Aortic smooth muscle cell (primary cell): ENCODE measurements at places on chromosomes 3 and 15. TPM values are rescaled to one million over a fixed set of nuclear protein-coding genes. Genes with fewer than 3 reads are reported as not detected.

The CAMKV gene
- not detected in 2 replicates for total RNA-seq

The RTP3 gene
- total RNA-seq, result not detected in 2 replicates

The KBTBD8 gene
- 22.3 and 38.1 TPM in 2 replicates for total RNA-seq

The ACP3 gene
- not detected in 2 replicates for total RNA-seq

The PEX5L gene
- 0.26 TPM in 1 of 2 replicates, not detected in the other for total RNA-seq

The MESD gene
- total RNA-seq, result 18.5 and 18.9 TPM in 2 replicates

The DUOXA2 gene
- total RNA-seq, result not detected in 2 replicates

The CPNE9 gene
- total RNA-seq, result not detected in 2 replicates

The CDHR4 gene
- total RNA-seq, result 0.06 TPM in 1 of 2 replicates, not detected in the other

The IRAK2 gene
- total RNA-seq, result 7.2 and 8.3 TPM in 2 replicates

The FETUB gene
- not detected in 2 replicates for total RNA-seq

The LARP6 gene
- 49.7 and 49.9 TPM in 2 replicates for total RNA-seq

The PATL2 gene
- total RNA-seq, result 0.62 and 0.92 TPM in 2 replicates

The IL12A gene
- total RNA-seq, result 0.19 TPM in 1 of 2 replicates, not detected in the other

The STRA6 gene
- total RNA-seq, result 0.06 and 0.26 TPM in 2 replicates

The GOLGA8F gene
- not detected in 2 replicates for total RNA-seq
